Activated CD4-positive, alpha-beta T cell treated with anti-CD3 and anti-CD28 coated beads for 36 hours (primary cell): ENCODE measurements at places on chromosomes 1 and 21. TPM values are rescaled to one million over a fixed set of nuclear protein-coding genes. Genes with fewer than 3 reads are reported as not detected.

The TEX38 gene
- total RNA-seq = not detected

The IL23R gene
- 7.1 TPM for total RNA-seq

The A3GALT2 gene
- not detected for total RNA-seq

The ERRFI1 gene
- 1.3 TPM for total RNA-seq

The AADACL3 gene
- not detected for total RNA-seq

The PDZK1IP1 gene
- total RNA-seq = not detected

The CERS2 gene
- 134 TPM for total RNA-seq

DNA sequence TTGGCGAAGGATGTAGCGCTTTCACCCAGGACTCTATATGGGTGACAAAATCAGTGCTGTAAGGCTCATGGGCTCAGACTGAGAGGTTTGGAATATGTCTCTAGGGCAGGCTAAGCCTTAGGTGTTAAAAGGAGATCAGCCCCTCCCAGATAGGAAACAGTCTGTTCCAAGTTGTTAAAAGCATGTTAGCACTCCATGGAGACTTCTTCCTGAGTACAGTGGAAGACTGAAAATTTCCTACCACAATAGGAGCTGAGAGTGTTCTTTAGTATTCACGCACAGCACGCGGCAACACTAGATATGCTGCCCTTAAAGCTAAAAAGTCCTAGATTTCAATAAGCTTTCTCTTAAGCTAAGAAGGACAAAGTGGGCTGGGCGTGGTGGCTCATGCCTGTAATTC is 122.1 kb downstream of the TRABD2B start:
- H3K4me1 ChIP-seq = no peaks in the 10 kb centered on the region
- H3K4me3 ChIP-seq = no peak overlapping the region
- peaks cover 3% of the 10 kb centered on the region for H3K27me3 ChIP-seq
- no peak overlapping the region for H3K27ac ChIP-seq
- no peaks in the 10 kb centered on the region for H3K36me3 ChIP-seq

DNA sequence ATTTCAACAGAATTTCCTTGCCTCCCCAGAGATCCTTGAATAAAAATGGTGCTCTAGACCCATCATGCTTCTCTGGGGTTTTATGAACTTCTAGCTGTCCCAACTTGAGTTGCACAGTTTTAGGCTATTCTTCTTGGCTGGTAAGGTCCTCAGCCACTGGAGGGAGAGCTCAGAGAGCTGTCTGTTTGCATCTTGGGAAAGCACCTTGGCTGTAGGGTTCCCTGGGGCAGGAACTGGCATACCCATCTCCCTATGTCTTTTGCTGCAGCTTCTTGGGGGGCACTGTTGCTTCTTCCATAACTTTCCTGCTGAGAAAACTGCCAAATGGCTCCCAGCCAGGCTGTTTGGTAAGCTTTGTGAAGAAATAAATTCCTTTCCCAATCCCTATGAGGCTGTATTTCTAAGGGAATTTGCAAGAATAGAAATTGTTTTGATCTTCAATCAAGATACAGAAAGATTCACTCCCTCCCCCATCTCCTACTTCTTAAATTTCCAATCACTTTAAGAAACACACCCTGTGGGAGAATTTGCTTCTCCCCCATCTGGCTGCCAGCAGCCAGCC is 8.2 kb upstream of the FMOD start:
- no peaks in the 10 kb centered on the region for H3K4me1 ChIP-seq
- H3K27ac ChIP-seq = no peak overlapping the region
- H3K27me3 ChIP-seq = peaks cover 17% of the 10 kb centered on the region
- no peak for DNase-seq

- peaks cover 9% of the 10 kb centered on the region for H3K36me3 ChIP-seq
- H3K27me3 ChIP-seq = peaks cover 2% of the 10 kb centered on the region
- H3K4me1 ChIP-seq = peaks cover 51% of the 10 kb centered on the region
Measured at GRCh38 chr21:45819478-45820170, 161.9 kb upstream of the COL6A1 start.

DNA sequence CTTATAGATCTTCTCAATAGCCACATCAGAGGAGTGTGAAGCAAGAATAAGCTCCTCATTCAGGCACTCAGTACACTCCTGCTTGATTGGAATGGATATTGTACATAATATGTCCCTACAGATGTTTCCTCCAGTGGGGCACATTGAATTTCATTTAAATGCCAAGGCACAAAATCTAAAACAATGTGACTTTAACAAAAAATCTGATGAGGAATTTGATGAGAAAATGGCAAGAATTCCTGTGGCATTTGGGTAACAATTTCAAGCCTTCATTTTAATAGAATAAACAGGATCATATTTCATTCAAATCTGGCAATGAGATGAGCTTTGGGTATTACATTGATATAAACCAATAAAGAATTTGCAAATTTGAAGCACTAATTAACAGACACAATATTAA is 307.7 kb upstream of the PKN2 start:
- no peak overlapping the region for H3K27ac ChIP-seq
- H3K4me1 ChIP-seq = no peaks in the 10 kb centered on the region
- H3K27me3 ChIP-seq = peaks cover 3% of the 10 kb centered on the region
- no peak for DNase-seq
- H3K4me3 ChIP-seq = no peak overlapping the region
- no peaks in the 10 kb centered on the region for H3K36me3 ChIP-seq

GRCh38 chr1:201561195-201561564 is 22.3 kb downstream of the NAV1 start:
- H3K36me3 ChIP-seq = no peaks in the 10 kb centered on the region
- peaks cover 3% of the 10 kb centered on the region for H3K4me1 ChIP-seq
- H3K27ac ChIP-seq = no peak overlapping the region
- H3K4me3 ChIP-seq = no peak overlapping the region
- no peaks in the 10 kb centered on the region for H3K27me3 ChIP-seq

GRCh38 chr1:26724118-26724517 is 28.3 kb downstream of the ARID1A start:
- peaks cover 25% of the 10 kb centered on the region for H3K36me3 ChIP-seq
- H3K27ac ChIP-seq = peak overlapping the region; percentile 82
- H3K4me1 ChIP-seq = peaks cover 95% of the 10 kb centered on the region
- no peak for DNase-seq
- H3K4me3 ChIP-seq = no peak overlapping the region

DNA sequence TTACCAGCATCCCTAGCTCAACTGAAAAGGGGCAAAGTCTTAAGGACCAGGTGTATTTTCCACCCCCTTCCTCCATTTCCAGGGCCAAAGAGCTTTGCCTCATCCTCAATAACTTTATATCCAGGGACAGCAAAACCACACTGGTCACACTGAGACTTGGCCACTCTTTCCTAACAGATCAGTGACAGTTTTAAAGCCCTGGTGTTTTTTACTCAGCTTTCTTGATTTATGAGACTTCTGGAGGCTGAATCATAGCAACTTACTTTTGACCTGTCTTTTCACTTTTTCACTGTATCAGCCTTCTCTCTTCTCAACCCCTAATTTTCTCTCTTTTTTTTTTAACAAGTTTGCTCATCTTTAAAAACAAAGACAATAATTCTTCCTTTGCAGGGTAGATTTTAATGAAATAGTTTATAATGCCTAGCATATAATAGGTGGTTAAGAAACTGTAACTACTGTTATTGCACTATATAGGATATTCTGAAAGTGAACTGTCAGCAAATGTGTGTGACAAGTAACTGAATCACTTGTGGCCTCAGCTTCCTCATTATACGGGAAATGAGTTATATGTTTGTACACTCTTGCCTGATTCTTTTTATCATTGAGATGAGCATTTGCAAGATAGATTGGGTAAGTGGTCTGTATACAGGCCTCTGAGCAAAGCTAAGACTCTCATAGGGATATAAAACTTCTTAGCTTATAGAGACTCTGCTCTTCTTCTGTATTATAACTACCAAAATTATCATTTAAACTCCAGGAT is 19.7 kb upstream of the DYNLT5 start:
- peaks cover 29% of the 10 kb centered on the region for H3K4me1 ChIP-seq
- H3K4me3 ChIP-seq = no peak overlapping the region
- no peaks in the 10 kb centered on the region for H3K36me3 ChIP-seq
- DNase-seq = no peak
- H3K27ac ChIP-seq = peak overlapping the region; percentile 73

GRCh38 chr1:2258996-2259395 is 30.9 kb downstream of the SKI start:
- peak; percentile 86 for DNase-seq
- peaks cover 49% of the 10 kb centered on the region for H3K4me1 ChIP-seq
- peak overlapping the region; percentile 39 for H3K27ac ChIP-seq
- peaks cover 4% of the 10 kb centered on the region for H3K36me3 ChIP-seq
- H3K27me3 ChIP-seq = no peaks in the 10 kb centered on the region

DNA sequence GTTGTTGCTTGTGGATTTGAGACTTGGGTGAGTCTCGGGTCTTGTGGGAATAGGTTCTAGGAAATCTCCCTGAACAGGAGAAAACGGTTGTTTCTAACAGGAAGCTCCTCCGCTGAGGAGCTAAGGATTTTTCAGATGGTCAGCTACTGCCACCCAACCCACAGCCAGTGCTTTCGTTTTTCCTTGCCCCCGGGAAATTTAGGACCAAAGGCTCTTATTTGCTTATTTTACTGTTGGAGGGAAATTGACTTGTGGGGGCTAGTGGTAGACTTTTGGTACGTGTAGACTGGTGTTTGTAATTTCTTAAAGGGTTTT is 792 bp downstream of the SNX7 start:
- no peak for DNase-seq
- H3K27me3 ChIP-seq = peaks cover 38% of the 10 kb centered on the region
- H3K4me3 ChIP-seq = peak overlapping the region; percentile 66
- H3K36me3 ChIP-seq = no peaks in the 10 kb centered on the region
- H3K4me1 ChIP-seq = peaks cover 10% of the 10 kb centered on the region

- no peaks in the 10 kb centered on the region for H3K36me3 ChIP-seq
- H3K27ac ChIP-seq = no peak overlapping the region
- H3K4me3 ChIP-seq = no peak overlapping the region
- H3K4me1 ChIP-seq = no peaks in the 10 kb centered on the region
- H3K27me3 ChIP-seq = peaks cover 24% of the 10 kb centered on the region
- DNase-seq = peak; percentile 28
Measured at GRCh38 chr1:18299441-18300338, 181.0 kb upstream of the KLHDC7A start.

GRCh38 chr1:118335331-118335732 is 150.3 kb upstream of the SPAG17 start:
- no peak overlapping the region for H3K27ac ChIP-seq
- no peak overlapping the region for H3K4me3 ChIP-seq
- no peak for DNase-seq
- H3K27me3 ChIP-seq = no peaks in the 10 kb centered on the region
- H3K36me3 ChIP-seq = no peaks in the 10 kb centered on the region

- peaks cover 13% of the 10 kb centered on the region for H3K36me3 ChIP-seq
- H3K4me1 ChIP-seq = peaks cover 6% of the 10 kb centered on the region
- no peak overlapping the region for H3K27ac ChIP-seq
- no peaks in the 10 kb centered on the region for H3K27me3 ChIP-seq
- H3K4me3 ChIP-seq = no peak overlapping the region
- no peak for DNase-seq
Measured at GRCh38 chr1:89918127-89918793, 76.7 kb upstream of the ZNF326 start.

- H3K27ac ChIP-seq = no peak overlapping the region
- no peaks in the 10 kb centered on the region for H3K36me3 ChIP-seq
- H3K4me3 ChIP-seq = no peak overlapping the region
- no peak for DNase-seq
- no peaks in the 10 kb centered on the region for H3K4me1 ChIP-seq
- no peaks in the 10 kb centered on the region for H3K27me3 ChIP-seq
Measured at GRCh38 chr1:209012443-209013196, 570.9 kb upstream of the CAMK1G start.

- no peaks in the 10 kb centered on the region for H3K27me3 ChIP-seq
- peaks cover 69% of the 10 kb centered on the region for H3K4me1 ChIP-seq
- peak overlapping the region; percentile 21 for H3K27ac ChIP-seq
- no peak overlapping the region for H3K4me3 ChIP-seq
Measured at GRCh38 chr1:12469493-12469892, 148.5 kb downstream of the DHRS3 start.

DNA sequence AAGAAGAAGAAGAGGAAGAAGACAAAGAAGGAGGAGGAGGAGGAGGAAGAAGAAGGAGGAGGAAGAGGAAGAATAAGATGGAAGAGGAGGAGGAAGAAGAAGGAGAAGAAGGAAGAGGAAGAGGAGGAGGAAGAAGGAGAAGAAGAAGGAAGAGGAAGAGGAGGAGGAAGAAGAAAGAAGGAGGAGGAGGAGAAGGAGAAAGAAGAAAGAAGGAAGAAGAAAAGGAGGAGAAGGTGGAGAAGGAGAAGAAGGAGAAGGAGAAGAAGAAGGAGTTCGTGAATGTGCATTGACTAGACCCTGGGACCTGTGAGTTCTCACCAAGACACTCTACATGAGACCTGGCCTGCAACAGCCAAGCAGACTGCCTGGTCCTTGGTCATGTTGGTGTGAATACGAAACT is 131.7 kb upstream of the ERRFI1 start:
- no peak for DNase-seq
- H3K27me3 ChIP-seq = peaks cover 7% of the 10 kb centered on the region
- no peaks in the 10 kb centered on the region for H3K36me3 ChIP-seq

- DNase-seq = no peak
- H3K36me3 ChIP-seq = no peaks in the 10 kb centered on the region
- H3K27me3 ChIP-seq = no peaks in the 10 kb centered on the region
- H3K4me3 ChIP-seq = no peak overlapping the region
- no peaks in the 10 kb centered on the region for H3K4me1 ChIP-seq
Measured at GRCh38 chr1:196856053-196856452, 31.8 kb upstream of the CFHR4 start.

- H3K27me3 ChIP-seq = no peaks in the 10 kb centered on the region
- peak overlapping the region; percentile 12 for H3K4me3 ChIP-seq
- peaks cover 47% of the 10 kb centered on the region for H3K4me1 ChIP-seq
- peaks cover under 1% of the 10 kb centered on the region for H3K36me3 ChIP-seq
Measured at GRCh38 chr1:107897438-107898345, 67.3 kb downstream of the VAV3 start.
